ENCODE measurements at places on chromosomes 2 and 18.
A peak's percentile ranks its signal among the peaks of the same experiment; 100 is the strongest.

DNA sequence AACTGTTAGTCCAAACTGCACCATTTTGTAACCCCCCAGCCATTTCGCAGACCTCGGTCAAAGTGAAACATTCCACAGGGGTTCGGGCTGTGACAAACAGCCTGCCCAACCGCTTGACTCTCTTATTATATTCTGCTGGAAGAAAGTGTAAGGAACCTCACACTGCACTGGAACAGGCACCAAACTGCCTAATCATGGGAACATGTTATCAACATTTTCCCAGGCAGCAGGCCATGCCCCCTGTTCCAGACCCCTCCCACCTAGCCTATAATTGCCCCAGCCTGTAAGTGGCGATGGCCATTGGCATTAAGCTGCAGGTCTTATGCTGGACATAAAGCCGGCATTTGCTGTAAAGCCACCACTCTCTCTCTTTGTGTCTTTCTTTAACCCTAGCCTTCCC, 16.9 kb downstream of the LYG2 start:
- DNase-seq = no peak

DNA sequence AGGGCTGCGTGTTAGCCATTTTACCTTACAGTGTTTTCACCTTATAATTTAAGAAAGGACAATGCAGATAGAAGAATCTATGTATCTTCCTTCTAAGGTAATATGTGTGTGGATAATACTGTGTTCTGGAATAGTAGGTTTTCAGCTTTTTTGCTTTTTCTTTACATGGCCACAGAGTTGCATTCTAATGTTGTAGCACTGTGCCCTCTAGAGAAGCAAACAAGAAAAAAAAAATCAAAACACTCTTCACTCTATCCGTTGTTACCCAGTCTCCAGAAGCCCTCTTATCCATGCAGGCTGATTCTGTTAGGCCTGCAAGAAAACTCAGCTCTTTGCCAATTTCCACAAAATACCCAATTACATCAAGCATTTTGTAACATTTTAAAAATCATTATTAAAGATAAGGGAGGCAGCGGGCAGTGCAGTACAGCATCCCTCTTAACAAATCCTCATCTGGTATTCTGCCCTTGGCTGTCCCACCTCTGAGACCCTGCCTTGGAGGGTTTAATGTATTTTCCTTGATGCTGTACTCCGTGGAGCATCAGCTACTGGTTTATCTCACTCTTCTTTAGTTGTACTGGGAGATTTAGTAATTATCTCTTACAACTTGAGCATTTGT, 41.8 kb downstream of the CDH7 start:
- DNase-seq = no peak

DNA sequence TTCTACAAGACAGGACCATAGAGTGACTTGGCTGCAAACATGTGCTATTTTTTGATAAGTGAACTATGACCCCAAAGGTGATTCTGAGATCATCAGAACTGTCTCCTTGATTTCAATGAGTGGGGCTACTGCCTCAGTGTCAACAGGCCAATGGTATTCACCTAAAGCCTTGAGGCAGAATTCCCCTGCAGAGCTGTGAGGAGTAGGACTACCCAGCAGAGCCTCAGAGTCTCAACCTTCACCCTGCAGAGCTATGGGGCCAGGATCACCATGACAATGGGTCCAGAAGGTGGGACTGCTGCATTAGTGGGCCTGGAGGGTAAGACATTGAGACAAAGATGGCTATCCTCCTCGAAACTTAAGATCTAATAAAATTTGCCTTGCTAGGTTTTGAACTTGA, 1668.2 kb upstream of the SLC39A10 start:
- DNase-seq = no peak

GRCh38 chr2:105445498-105445897, 46.6 kb upstream of the FHL2 start:
- DNase-seq = no peak

DNA sequence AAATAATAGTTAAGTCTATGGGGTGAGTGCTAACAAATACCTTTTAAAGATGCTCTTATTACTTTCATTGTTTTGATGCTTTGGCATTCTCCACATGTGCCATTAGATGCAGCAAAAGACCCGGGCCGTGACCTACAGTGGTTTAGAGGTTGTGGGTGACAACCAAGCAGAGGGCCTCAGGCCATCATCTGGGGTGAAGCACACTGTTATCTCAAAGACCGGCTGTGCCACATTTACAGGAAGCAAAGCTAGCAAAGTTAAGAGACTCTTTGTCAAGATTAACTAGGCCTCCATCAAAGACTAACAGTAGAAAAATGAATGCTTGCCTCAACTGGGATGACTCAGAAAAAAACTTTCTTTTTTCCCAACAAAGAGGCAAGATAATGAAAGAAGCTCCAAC, 695.3 kb downstream of the SATB2 start:
- no peak for DNase-seq

GRCh38 chr2:148646231-148646559, 1.6 kb downstream of the EPC2 start:
- DNase-seq = no peak

DNA sequence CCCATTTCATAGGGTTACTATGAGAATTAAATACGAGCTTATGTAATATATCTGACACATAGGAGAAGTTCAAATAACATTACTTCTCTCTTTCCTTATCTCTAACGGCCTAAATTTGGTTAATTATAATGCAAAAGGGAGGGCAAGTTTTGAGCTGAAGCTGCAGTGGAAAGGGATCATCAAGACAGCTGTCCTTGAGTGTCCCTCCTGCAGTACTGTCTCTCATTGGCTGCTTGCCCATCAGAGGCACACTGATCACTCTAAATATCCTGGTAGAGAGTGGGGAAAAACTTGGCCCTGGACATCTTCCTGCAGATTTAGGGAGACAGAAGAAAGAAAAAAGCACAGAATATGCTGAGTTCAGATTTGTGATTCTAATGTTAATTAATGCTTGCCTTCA, 186.0 kb downstream of the CAMKMT start:
- no peak for DNase-seq

DNA sequence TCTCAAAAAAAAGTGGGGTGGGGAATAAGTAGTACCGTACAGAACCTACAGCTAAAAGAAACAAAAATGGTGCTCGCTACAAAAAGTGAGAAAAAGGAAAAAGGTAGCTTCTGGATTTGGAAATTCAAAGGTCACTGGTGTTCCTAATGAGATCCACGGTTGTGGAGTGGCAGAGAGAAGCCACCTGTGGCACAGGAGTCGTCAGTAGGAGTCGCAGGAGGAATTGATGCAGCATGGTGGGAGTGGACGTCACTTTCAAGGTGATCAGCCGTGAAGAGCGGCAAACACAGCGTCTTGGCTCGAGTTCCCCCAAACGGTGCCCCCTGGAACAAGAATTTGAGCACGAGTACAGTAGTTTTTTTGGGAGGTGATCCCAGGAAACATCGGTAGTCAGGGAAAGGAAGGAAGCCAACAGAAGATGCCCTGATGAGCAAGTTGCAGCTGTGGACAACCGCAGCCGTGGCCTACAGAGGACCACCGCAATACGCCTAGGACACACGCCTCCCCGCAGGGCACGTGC, 1.4 kb upstream of the TTL start:
- peak; percentile 62 for DNase-seq

GRCh38 chr2:55165626-55166025, 66.5 kb downstream of the CLHC1 start:
- no peak for DNase-seq

All from NCI-H2171 treated with DMSO at 0.1 percent for 48 hours (cell line).